ENCODE measurements at places on chromosomes 3 and 15.

DNA sequence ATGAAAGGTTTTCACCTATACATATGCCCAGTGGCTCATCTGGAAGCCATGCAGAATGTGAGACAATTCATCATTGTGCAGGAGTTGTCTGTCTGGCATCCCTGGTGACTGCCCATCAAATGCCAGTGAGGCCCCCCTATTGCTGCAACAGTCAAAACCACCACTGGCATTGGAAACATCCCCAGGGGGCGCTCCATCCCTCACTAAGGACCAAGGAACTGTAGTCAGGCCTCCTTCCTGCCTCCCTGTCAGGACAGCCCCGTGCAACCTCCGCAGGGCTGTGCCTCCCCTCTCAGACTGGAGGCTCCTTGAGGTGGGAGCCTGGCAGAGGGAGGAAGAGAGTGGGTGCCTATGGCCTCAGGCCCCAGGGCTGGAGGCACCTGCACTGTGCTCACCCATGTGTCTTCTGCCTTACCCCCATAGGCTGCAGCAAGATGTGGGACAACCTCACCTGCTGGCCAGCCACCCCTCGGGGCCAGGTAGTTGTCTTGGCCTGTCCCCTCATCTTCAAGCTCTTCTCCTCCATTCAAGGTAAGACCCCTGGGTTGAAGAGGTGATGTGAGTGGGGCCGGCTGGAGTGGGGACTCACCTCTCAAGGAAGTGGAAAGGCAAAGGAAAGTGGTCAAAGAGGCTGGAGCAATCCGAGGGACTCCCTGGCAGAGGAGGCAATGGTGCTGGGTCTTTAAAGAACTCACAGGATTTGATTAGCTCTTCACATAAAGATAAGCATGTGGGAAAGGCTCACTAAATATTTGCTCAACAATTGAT lies 16.5 kb downstream of the VIPR1 start:
- no peak for DNase-seq

DNA sequence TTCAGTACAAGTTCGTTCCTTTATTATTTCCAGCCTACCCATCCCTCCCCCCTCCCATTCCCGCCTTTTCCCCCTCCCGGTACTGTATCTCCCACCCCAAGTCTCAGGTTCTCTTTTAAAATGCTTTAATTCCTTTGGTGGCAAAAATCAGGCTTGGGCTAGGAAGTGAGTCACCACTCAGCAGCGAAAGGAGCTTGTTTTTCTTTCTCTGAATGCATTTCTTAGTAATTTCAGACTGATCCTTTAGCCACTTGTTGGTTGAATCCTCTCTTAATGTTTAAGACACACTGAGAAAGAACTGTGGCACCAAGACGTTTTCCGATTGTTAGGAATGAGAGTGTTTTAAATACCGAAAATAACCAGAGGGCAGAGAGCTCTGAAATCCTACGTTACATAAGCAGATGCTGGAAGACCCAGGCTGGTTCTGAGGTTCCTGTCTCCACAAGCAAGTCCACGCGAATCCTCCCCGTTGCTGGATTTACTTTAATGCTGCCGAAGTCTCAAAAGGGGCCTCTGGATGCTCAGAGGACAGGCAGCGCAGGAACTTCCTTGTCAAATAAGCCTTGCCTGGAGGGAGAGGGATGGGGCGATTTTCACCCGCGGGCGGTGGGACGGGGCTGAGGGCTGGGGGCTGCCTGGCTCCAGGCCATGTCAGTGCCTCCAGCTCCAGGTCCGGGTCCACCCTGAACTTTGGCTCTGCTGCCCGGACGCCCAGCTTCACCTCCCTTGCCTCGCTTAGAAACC lies 854 bp upstream of the COL8A1 start:
- no peak for DNase-seq

DNA sequence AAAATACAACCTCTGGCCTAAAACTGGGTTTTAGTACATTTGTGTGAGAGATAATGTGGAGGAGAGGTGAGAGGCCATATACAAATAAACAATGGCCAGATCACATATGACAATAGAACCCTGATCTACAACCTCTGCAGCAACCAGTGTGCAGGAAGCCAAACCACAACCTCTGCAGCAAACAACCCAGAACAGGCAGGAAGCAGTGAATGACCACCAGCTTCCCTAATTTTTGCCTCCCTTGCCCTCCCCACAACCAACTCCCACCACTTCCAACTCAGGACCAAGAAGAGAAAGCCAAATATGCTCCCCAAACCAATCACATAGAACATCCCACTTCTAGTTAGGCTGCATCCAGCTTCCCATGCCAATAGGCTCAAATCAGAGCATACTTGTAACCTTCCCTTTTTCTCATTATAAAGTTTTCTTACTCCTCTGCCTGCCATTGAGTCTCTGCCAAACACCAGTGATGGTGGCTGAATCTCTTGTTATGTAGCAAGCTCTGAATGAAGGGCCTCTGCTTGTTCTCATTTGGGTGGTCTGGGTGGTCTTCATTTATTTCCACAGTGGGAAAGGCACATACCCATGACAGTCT lies 102.6 kb upstream of the GAP43 start:
- no peak for DNase-seq

GRCh38 chr3:126347543-126348161 lies 9.6 kb downstream of the KLF15 start:
- DNase-seq: no peak

DNA sequence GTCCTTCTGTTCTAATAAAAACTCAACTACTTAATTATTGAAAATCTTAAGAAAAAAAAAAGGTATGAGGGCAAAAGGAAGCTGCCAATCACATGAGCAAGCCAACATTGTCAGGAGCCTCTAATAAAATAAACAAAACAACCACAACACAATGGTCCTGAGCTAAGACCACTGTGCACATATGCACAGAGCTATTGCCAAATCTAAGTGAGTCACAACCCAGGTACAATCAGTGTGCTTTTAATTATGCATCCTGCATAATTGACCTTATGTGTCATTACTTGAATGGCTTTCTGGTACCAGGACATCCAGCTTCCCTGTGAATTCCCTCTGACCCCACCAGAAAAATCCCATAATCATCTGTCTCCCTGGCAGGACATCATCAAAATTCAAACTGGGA lies 639.8 kb downstream of the MAGI1 start:
- no peak for DNase-seq

DNA sequence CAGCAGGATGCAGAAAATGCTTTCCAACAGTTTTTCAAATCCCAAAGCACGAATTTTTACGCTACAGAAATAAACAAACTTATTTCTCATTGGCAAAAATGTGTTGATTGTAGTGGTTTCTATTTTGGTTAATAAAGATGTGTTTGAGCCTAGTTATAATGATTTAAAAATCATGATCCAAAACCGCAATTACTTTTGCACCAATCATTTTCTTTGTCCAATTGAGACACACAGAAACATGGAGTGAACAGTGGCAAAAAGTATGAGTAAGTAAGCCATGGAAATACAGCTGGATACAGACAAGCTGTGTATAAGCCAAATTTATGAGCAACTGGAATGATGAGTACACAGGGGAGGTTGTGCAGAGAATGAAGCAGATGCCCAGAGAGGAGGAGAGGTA lies 427.9 kb downstream of the NTRK3 start:
- no peak for DNase-seq

Data from NCI-H774 (cell line).